ENCODE measurements at places on chromosomes 1 and 21.

- no peak for DNase-seq
These were observed 18.6 kb downstream of the ACOT11 start for GRCh38 chr1:54566438-54567141.

DNA sequence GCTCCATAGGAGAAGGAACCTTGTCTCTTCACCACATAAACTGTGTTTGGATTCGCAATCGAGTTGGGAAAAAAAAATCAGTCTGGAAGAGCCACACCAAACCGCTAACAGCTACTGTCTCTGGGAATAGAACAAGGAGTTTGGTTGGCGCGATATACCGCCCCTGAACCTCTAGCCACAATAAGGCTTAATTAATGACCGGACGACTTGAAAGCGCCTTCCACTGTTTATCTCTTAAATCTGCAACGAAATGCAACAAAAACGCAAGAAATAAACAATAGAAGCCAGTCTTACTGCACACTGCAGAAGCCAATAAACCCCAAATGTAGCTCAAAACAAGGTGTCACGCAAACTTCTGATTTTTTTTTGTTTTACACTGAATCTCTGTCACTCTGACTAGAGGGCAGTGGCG, 10.9 kb downstream of the BTBD19 start:
- DNase-seq: no peak

DNA sequence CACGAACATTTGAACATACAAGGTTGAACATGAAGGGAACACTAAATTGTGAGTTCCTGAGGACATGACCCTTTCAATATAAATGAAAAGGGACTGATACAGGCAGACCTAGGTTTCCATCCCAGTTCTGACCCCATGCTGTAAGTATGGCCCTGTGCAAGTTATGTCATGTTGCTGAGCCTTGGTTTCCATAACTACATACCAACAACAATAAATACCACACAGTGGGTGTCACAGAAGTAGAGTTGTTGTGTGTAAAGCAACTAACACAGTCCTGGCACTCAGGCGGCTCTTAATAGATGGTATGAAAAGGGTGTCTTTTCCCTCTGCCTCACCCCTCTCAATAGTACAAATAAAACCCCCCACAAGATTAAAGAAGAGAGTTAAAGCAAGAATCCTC, 140.8 kb downstream of the LMX1A start:
- DNase-seq: no peak

GRCh38 chr1:210584439-210585113, 255.9 kb downstream of the HHAT start:
- DNase-seq: peak; percentile 91

DNA sequence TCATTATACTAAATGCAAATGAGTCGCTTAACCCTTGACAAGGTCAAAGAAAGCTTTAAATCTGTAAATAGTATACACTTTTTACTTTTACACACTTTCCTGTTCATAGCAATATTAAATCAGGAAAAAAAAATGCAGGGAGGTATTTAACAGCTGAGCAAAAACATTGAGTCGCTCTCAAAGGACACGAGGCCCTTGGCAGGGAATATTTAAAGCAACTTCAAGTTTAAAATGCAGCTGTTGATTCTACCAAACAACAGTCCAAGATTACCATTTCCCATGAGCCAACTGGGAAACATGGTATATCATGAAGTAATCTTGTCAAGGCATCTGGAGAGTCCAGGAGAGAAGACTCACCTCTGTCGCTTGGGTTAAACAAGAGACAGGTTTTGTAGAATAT, 62.7 kb downstream of the CAPN2 start:
- DNase-seq: no peak

DNA sequence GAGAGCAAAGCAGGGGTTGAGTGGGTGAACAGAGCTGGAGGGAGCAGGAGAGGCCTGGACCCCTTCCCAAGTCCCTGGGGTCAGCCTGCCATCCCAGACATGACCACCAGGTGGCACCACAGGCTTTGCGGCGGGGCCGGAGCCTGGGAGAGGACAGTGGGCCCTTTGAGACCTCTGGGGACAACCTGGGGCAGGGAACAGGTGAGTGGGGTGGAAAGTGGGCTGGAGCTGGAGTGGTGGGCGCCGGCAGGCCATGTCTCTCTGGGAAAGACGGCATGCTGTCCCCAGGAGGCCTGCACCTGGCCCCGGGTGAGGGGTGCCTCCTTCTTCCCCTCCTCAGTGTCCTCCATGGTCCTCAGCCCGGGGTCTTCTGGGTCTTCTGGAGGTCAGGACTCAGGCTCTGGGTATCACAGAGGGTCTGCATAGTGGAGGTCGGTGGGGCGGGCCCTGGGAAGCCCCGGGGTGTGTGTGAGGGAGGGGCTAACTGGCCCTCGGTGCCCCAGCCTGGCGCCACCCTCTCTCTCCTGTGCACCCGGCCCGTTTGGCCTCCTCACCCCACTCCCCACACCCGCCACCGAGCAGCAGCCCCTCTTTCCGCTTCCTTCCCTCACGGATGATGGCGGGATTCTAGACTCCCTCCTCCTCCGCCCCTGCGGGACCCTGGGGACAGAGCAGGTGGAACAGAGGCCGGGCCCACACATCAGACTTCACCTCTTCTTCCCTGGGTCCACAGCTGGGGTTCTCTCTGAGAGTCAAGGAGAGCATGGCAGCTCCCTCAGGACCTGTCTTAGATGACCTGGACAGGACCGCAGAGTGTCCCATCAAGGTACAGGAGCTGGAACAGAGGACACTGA, 28.5 kb upstream of the PKP1 start:
- DNase-seq: peak; percentile 78

DNA sequence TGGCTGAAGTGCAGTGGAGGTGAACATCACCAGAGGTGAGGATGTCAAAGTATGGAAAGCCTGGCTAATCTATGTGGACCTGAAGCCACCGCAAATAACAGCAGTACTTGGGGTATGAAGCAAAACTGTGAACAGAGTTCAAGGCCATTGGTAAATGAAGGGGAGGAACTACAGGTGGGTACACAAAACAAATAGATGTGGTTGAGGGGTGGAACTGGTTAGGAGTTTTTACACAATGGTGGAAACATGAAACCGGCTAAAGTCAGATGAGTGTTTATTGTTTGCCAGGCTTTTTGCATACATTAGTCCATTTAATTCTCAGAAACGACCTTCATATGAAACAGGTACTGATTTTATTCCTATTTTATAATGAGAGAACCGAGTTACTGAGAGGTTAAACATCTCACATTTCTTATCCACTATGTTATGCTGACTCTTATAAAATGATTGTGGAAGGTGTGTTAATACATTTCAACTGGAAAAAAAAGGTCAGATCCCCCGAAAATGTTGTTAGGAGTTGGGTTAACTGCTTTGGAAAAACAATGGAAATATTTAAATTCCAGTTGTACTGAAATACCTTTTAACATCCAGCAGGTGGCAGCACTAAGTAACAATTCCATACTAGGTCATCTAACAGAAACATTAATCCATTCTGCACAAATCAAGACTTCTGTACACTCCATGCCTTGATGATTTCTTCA, 44.3 kb upstream of the GTF2B start:
- peak; percentile 59 for DNase-seq

- DNase-seq: peak; percentile 12
These were observed 29.8 kb upstream of the ZBTB21 start for GRCh38 chr21:42039911-42040351.

DNA sequence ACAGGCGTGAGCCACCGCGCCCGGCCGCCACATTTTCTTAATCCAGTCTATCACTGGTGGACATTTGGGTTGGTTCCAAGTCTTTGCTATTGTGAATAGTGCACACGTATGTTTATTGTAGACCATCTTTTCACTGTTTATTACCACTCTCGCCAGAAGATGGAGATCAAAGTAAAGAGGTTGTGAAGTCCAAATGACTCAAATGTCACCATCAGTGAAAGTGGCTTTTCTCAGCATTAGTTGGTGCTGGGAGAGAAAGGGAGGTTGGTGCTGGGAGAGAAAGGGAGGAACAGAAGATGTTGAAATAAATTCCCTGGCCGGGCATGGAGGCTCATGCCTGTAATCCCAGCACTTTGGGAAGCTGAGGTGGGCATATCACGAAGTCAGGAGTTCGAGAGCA, 10.4 kb upstream of the UHMK1 start:
- no peak for DNase-seq

DNA sequence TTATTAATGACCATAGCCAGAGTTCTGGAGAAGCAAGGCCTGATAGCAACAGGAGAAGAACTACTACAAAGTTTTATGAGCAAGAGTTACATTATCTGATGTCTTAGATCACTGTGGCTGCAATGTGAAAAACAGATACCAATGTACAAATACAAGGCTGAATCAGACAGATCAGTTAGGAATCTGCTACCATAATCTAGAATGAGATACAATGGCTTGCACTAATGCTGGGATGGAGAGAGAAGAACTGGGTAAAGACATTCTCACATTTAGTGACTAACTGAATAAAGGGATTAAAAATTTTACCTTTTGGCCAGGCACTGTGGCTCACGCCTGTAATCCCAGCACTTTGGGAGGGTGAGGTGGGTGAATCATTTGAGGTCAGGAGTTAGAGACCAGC, 41.3 kb downstream of the ARID4B start:
- DNase-seq: no peak

GRCh38 chr1:28421744-28422143, 52.2 kb downstream of the PHACTR4 start:
- no peak for DNase-seq

- no peak for DNase-seq
These were observed 543 bp downstream of the KRTAP12-4 start for GRCh38 chr21:44653656-44654575.

- no peak for DNase-seq
These were observed 24.6 kb downstream of the ASAP3 start for GRCh38 chr1:23459338-23459757.

- DNase-seq: no peak
These were observed 2.1 kb downstream of the RCOR3 start for GRCh38 chr1:211261229-211261628.

DNA sequence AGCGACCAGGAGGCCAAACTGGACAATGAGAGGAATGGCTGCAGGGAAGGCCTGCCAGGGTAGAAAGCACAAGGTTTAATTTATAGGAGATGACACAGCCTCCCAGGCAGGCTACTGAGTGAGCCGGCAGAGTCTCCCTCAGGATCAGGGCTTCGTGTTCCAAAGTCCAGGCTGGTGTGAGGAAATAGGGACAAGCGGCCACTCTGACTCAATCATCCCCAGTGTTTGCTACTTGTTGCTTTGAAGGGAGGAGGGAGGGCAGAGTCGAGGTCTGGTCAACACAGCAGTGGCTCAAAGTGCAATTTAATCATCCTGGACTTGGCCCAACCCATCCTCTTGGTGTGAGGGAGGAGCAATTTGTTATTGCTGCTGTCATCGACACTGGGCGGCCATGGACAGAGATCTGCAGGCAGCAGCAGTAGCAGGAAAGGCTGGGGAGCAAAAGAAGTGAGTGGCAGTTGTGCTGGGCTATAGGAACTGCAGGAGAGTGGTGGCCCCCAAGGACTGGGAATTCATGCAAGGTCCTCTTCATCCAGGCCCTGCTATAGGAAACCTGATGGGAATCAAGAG, 27.5 kb downstream of the TBX15 start:
- DNase-seq: no peak

- no peak for DNase-seq
These were observed 9.2 kb downstream of the ATP13A2 start for GRCh38 chr1:17002524-17002902.

DNA sequence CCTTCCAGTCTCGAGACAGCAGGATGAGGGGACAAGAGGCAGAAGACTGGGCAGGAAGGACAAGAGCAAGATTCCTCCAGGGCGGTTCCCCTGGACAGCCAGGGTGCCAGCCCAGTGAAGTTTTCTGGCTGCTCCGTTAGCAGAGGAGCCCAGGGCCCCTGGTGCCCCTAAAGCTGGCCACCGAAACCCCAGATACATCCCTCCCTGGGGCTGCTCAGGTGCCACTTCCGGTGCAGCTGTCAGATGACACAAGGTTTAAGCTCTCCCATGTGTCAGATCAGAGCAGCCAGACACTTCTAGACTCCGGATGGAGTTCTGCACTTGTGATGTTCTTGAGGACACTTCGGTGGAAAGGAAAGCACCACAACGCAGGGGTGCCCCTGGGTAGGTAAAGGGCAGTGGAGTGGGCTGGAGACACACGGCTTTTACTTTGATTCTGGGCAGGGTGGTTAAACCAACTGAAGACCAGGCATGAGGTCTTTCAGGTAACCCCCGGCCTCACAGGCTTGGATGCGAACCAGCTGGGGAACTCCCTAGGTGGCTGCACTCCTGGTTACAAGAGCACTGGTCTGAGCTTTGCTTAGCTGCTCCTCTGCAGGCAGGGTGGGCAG, 85.7 kb downstream of the ITPKB start:
- no peak for DNase-seq

- no peak for DNase-seq
These were observed at the start of gene C1orf87 for GRCh38 chr1:60073605-60074278. Gene C1orf87 (minus strand): TSS chr1:60073770. CDS start chr1:60072643, 1,127 bp downstream.

DNA sequence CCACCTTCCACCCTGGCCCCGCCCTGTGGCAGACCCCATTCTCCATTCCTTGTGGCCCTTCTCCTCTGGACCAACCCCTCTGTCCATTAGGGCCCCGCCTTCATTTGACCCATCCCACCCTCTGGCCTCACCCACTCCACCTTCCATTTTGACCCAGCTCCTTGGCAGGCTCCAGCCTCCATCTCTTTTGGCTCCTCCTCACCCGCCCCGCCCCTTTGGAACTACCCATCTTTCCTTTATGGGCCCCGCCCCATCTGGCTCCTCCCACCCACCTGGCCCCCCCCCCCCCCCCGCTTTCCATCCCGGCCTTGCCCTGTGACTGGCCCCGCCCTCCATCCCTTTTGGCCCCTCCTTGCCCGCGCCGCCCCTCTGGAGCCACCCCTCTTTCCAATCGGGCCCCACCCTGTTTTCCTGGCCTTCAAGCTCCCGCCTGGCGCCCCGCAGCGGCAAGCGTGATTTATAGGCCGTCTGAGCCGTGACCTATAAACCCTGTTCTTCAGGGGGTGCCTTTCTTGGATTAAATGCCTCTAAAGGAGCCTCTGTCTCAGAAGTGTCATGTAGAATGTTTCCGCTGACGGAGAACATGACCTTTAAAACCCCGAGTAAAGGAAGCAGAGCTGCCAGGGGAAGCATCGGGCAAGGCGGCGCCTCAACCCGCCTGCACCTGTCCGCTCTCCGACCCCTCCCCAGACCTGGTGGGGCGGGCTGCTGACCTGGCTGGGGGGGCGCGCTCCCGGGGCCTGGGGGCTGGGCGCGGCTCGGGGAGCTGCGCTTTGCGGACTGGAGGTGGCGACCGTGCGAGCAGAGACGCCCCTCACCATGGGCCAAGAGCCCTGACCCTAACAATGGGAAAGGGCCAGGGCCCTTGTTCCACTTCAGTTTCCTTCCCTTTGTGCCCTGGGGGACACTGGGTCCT, 178.0 kb downstream of the CAMTA1 start:
- peak; percentile 64 for DNase-seq

- DNase-seq: peak; percentile 85
These were observed at the start of gene STPG1 for GRCh38 chr1:24413350-24414163. Gene STPG1 (minus strand): TSS chr1:24413782. CDS start chr1:24401388, 12,394 bp downstream.

Data from A673 (cell line).